ENCODE measurements at places on chromosomes 6 and 20. TPM values are rescaled to one million over a fixed set of nuclear protein-coding genes. Genes with fewer than 3 reads are reported as not detected.

Gene ZBTB46
- 0.46 TPM for total RNA-seq

Gene HLA-DOB
- total RNA-seq = 0.13 TPM

Gene BIRC7
- 3.4 TPM for total RNA-seq

Gene OTOR
- total RNA-seq = not detected

Gene RBBP8NL
- total RNA-seq = 0.13 TPM

Gene RMND1
- 11.9 TPM for total RNA-seq

Gene PSORS1C1
- total RNA-seq = 4.4 TPM

Gene EEF1E1
- 57.5 TPM for total RNA-seq

Data from A549 treated with RU486 at 1 μM for 4 hours (cell line).